ENCODE measurements at places on chromosomes 3 and 15. TPM values are rescaled to one million over a fixed set of nuclear protein-coding genes. Genes with fewer than 3 reads are reported as not detected.

GRCh38 chr3:7207125-7207524 is 346.2 kb downstream of the GRM7 start:
- DNase-seq, result no peak
- no peaks in the 10 kb centered on the region for H3K4me1 ChIP-seq
- no peak overlapping the region for H3K27ac ChIP-seq
- H3K4me3 ChIP-seq, result no peak overlapping the region
- H3K27me3 ChIP-seq, result no peaks in the 10 kb centered on the region
- H3K36me3 ChIP-seq, result no peaks in the 10 kb centered on the region

DNA sequence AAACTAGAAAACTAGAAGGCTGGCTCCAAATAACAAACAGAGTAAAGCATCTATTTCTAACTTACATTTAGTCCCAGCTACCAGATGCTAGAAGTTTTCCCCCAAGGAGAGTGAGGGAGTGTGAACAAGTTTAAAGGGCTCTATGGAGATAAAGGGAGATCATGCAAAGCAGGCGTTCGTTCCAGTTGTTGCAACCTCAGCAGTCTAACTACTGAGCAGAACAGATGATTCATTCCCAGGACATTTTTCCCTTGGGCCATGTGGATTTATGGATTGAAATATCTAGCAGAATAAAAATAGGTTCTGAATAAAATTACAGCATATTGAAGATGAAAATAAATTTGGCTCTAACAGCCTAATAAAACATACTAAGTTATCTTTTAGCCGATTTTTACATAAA is 154.8 kb upstream of the TTC14 start:
- no peaks in the 10 kb centered on the region for H3K36me3 ChIP-seq
- no peaks in the 10 kb centered on the region for H3K27me3 ChIP-seq
- DNase-seq, result no peak
- H3K4me3 ChIP-seq, result no peak overlapping the region
- no peaks in the 10 kb centered on the region for H3K4me1 ChIP-seq

DNA sequence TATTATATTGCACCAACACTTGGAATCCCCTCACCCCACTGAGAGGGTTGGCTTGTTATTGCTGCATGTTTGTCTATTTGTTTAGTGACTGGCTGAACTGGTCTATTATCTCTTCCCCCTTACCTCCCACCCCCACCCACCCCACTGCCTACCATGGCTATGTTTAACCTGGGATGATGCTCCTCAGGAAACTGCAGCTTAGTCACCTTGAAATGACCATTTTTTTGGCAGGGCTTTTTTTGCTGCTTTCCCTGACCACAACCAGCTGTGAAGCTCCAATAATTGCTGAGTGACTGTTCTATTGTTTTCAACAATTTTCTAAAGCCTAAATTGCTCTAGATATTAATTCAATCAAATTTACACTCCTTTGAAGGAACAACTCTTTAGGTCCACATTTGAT is 137.9 kb upstream of the CADM2 start:
- DNase-seq, result no peak
- no peaks in the 10 kb centered on the region for H3K4me1 ChIP-seq
- H3K36me3 ChIP-seq, result no peaks in the 10 kb centered on the region
- no peak overlapping the region for H3K4me3 ChIP-seq

- H3K4me1 ChIP-seq, result no peaks in the 10 kb centered on the region
- no peak overlapping the region for H3K27ac ChIP-seq
- no peak overlapping the region for H3K4me3 ChIP-seq
- no peak for DNase-seq
- no peaks in the 10 kb centered on the region for H3K27me3 ChIP-seq
- H3K36me3 ChIP-seq, result peaks cover 13% of the 10 kb centered on the region
Observed at GRCh38 chr3:170107941-170108340, 70.1 kb downstream of the GPR160 start.

GRCh38 chr3:161557445-161558150 is 61.0 kb downstream of the OTOL1 start:
- no peaks in the 10 kb centered on the region for H3K27me3 ChIP-seq
- H3K4me3 ChIP-seq, result no peak overlapping the region
- no peak for DNase-seq
- no peaks in the 10 kb centered on the region for H3K36me3 ChIP-seq
- H3K27ac ChIP-seq, result no peak overlapping the region

- H3K4me1 ChIP-seq, result no peaks in the 10 kb centered on the region
- H3K27me3 ChIP-seq, result no peaks in the 10 kb centered on the region
- H3K36me3 ChIP-seq, result no peaks in the 10 kb centered on the region
- no peak overlapping the region for H3K27ac ChIP-seq
- no peak overlapping the region for H3K4me3 ChIP-seq
Observed at GRCh38 chr3:142013326-142013980, 135.9 kb downstream of the TFDP2 start.

- no peaks in the 10 kb centered on the region for H3K27me3 ChIP-seq
- no peak overlapping the region for H3K27ac ChIP-seq
- H3K4me3 ChIP-seq, result no peak overlapping the region
- H3K4me1 ChIP-seq, result peaks cover 4% of the 10 kb centered on the region
- no peak for DNase-seq
- H3K36me3 ChIP-seq, result peaks cover 27% of the 10 kb centered on the region
Observed at GRCh38 chr3:16311960-16312451, 47.0 kb downstream of the OXNAD1 start.

DNA sequence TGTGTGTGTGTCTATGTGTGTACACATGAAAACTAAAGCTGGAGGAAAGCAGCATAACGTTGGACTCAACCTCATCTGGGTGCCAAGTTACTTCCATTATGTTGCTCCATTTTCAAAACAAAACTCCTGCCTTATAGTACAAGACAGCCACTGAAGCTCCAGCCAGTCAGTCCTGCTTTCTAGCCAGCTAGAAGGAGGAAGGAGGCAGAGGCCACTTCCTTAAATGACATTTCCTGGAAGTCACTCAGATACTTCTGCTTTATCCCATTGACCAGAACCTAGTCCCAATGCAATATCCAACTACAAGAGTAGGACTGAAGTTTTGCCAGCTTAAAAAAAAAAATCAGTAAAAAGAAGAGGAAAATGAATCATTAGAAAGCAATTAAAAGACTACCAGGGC is 31.7 kb downstream of the CADPS start:
- H3K4me3 ChIP-seq, result no peak overlapping the region
- no peaks in the 10 kb centered on the region for H3K4me1 ChIP-seq
- no peak overlapping the region for H3K27ac ChIP-seq

- H3K27ac ChIP-seq, result no peak overlapping the region
- no peaks in the 10 kb centered on the region for H3K36me3 ChIP-seq
- peaks cover 1% of the 10 kb centered on the region for H3K4me1 ChIP-seq
- H3K27me3 ChIP-seq, result peaks cover 5% of the 10 kb centered on the region
Observed at GRCh38 chr3:11130385-11130784, 23.9 kb upstream of the HRH1 start.

DNA sequence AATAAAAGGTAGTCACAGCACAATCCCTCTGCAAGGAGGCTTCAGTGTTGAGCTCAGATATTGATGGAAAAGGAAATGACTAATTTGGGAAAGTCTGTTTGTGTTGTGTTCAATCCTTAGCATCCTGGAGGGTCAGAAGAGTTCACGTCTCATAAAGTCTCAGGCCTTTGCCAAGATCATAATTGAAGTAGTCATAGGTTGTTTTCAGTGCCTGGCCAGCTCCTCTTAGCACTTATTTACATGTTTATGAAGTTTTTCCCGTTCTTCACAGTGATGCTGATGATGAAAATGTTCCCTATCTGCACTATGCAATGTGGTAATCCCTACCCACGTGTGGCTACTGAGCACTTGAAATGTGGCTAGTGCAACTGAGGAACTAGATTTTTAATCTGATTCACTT is 61.6 kb upstream of the TGFBR2 start:
- no peak overlapping the region for H3K4me3 ChIP-seq
- no peaks in the 10 kb centered on the region for H3K36me3 ChIP-seq
- H3K4me1 ChIP-seq, result peaks cover 2% of the 10 kb centered on the region
- no peaks in the 10 kb centered on the region for H3K27me3 ChIP-seq

DNA sequence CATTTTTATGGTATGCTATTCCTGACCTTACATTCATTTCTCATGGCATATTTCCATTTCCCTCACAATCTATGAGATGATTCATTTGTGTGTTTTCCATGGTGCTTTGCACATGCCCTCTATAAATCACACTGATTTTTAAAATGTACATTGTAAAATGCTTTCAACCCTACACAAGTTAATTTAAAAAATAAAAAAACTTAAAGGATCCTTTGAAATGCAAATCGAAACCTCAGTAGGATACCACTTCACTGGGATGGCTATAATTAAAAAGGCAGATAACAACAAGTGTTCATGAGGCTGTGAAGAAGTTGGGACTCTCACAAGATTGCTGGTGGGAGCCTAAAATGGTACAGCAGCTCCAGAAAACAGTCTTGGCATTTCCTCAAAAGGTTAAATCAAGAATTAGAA is 83.5 kb downstream of the FMN1 start:
- peak; percentile 75 for DNase-seq
- peak overlapping the region; percentile 94 for H3K27ac ChIP-seq
- no peaks in the 10 kb centered on the region for H3K27me3 ChIP-seq
- H3K36me3 ChIP-seq, result no peaks in the 10 kb centered on the region
- H3K4me1 ChIP-seq, result peaks cover 22% of the 10 kb centered on the region

DNA sequence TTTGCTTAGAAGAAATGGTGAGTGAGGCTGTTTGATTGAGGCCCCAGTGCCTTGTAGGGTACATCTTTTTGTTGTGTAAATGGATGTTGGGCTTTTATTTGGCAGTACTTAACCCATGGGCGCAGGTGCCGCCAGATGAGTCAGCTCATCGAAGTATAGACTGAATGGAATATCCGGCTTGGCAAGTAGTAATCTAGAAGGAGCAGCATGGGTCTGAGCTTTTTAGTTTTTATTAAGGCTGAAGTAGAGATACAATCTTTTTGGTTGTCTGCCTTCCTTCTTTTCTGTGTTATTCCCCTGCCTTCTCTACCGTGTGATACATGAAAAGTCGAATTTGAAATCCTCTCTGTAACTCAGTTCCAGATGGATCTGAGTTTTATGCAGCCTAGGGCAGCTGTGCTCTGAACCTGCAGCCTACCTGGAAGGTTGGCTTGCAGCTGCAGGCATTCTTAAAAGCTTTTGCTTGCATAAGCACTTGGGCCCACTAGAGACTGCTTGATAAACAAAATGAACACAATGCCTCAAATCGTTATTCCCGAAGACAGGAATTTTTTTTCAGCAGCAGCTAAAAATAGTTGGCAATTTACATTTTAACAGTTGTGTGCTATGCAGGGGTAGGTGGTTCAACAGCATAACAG is 177.5 kb upstream of the CGNL1 start:
- H3K4me1 ChIP-seq, result peaks cover 2% of the 10 kb centered on the region
- no peaks in the 10 kb centered on the region for H3K36me3 ChIP-seq
- H3K4me3 ChIP-seq, result no peak overlapping the region
- no peak overlapping the region for H3K27ac ChIP-seq

DNA sequence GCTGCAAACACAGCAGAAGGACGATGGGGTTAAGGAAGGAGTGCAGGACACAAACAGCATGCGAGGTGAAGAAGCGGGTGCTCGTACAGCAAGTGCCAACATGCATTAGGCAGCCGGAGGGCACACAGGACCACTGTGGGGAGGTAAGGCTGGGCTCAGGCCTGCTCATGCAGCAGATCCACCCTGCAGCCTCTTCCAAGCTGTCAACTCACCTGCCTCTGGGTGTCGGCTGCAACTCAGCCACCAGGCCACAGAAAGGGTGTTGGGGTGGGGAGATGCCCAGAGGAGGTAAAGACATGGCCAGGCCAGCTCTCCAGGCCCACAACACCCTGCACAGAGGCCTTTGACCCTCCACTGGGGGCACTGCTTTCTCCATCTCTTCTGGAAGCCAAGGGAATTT is 44.2 kb downstream of the TGM4 start:
- no peak for DNase-seq
- no peak overlapping the region for H3K4me3 ChIP-seq
- no peak overlapping the region for H3K27ac ChIP-seq
- no peaks in the 10 kb centered on the region for H3K27me3 ChIP-seq
- H3K4me1 ChIP-seq, result no peaks in the 10 kb centered on the region

DNA sequence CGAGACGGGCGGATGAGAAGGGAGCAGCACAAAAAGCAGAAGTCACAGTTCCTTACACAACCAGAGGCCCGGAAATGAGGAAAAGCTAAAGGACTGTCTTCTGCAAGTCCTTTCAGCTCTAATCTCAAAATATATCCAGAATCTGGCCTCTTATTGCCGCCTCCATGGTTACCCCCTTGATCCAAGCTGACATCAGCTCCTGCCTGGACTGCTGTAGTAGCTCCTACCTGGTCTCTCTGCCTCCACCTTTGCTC is 324.0 kb upstream of the ROPN1 start:
- no peak overlapping the region for H3K4me3 ChIP-seq
- DNase-seq, result no peak
- H3K27me3 ChIP-seq, result no peaks in the 10 kb centered on the region
- no peak overlapping the region for H3K27ac ChIP-seq
- H3K4me1 ChIP-seq, result no peaks in the 10 kb centered on the region
- H3K36me3 ChIP-seq, result no peaks in the 10 kb centered on the region

GRCh38 chr3:194158942-194159439 is 23.0 kb downstream of the HES1 start:
- no peak overlapping the region for H3K27ac ChIP-seq
- no peaks in the 10 kb centered on the region for H3K36me3 ChIP-seq
- no peak for DNase-seq

- no peaks in the 10 kb centered on the region for H3K36me3 ChIP-seq
- H3K4me3 ChIP-seq, result no peak overlapping the region
- peaks cover 4% of the 10 kb centered on the region for H3K27me3 ChIP-seq
- DNase-seq, result no peak
Observed at GRCh38 chr3:70180664-70181063, 131.8 kb downstream of the MDFIC2 start.

GRCh38 chr3:114756506-114757279 is 390.4 kb downstream of the ZBTB20 start:
- peak; percentile 56 for DNase-seq
- no peak overlapping the region for H3K27ac ChIP-seq
- no peaks in the 10 kb centered on the region for H3K4me1 ChIP-seq
- H3K27me3 ChIP-seq, result no peaks in the 10 kb centered on the region
- no peaks in the 10 kb centered on the region for H3K36me3 ChIP-seq

- H3K27me3 ChIP-seq, result no peaks in the 10 kb centered on the region
- H3K4me3 ChIP-seq, result peak overlapping the region; percentile 95
- peaks cover 4% of the 10 kb centered on the region for H3K4me1 ChIP-seq
- DNase-seq, result peak; percentile 56
- H3K27ac ChIP-seq, result peak overlapping the region; percentile 97
- no peaks in the 10 kb centered on the region for H3K36me3 ChIP-seq
Observed at GRCh38 chr3:113695431-113695785, 1.0 kb downstream of the USF3 start.

PYGO1 gene
- 10.0 TPM for total RNA-seq

NPAP1 gene
- total RNA-seq, result not detected

SLC22A13 gene
- under 0.01 TPM for total RNA-seq

CLDN18 gene
- not detected for total RNA-seq

LIPH gene
- 0.36 TPM for total RNA-seq

HTR3C gene
- not detected for total RNA-seq

FETUB gene
- total RNA-seq, result not detected

ZNF80 gene
- not detected for total RNA-seq

MUSTN1 gene
- total RNA-seq, result not detected

LTF gene
- not detected for total RNA-seq

CDCP1 gene
- 2.5 TPM for total RNA-seq

OR5K2 gene
- not detected for total RNA-seq

LOXL1 gene
- total RNA-seq, result 148 TPM
